NCI-H187 (cell line): ENCODE measurements at places on chromosomes 3 and 15.

DNA sequence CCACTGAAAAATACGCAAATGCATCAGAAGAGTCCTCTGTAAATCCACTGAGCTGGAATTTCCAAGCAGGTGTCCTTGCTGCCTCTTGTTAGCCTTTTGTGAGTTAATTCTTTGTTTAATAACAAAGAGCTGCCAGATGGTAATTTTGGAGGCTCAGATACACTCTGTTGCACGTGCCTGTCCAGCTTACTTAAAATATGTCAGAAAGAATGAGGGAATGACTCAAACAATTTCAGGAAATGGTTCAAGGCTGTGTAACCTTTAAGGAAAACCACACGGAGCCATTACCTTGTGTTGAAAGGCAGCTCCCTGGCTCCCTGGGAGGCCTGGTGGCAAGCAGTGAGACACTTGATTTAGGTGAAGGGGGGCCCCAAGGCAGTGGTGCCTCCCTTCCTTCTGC lies 302.2 kb upstream of the CTDSPL start:
- no peak for DNase-seq

- no peak for DNase-seq
Measured at GRCh38 chr3:128946411-128946810, 47.5 kb downstream of the CFAP92 start.

DNA sequence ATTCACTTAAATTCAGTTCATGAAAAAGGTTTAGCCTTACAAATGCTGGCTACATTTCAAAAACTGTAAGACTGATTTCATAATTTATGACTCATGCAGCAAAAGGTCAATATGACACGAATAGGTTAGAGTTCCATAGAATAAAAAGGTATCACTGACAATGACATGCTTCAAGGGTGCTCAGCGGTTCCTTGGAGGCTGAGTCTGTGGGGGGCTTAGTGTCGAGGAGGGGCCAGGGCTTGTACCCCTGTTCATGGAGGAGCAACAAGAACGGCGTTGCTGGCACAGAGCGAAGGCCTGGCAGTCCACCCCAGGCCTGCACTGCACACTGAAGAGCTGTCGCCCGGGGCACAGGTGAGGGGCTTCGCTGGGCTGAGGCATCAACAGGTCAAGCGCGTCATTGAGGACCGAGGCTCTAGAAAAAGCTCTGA lies 174.2 kb downstream of the NR1D2 start:
- DNase-seq: no peak

DNA sequence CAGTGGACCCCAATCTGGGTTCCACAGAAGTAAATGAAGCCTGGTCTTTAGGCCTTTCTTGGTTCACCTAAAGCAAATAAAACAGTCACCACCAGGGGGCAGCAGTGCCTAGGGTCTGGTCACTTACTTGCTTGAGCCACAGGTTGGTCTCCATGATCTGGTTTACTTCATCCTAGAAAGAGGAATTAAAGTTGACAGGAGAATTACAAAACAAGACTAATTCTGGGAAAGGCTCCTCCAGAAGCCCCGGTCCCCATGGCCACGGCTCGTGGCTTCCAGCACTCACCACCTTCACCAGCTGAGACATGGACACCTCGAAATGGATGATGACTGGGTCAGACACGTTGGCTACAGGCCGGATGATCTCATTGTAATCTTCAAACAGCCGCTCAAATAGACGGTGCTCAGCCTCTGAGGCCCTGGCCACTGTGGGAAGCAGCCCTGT lies 2.3 kb downstream of the CHRNA3 start:
- peak; percentile 12 for DNase-seq

GRCh38 chr15:64224511-64224910 lies 61.7 kb upstream of the PPIB start:
- no peak for DNase-seq

- no peak for DNase-seq
Measured at GRCh38 chr15:71093054-71094024, 21.9 kb upstream of the THSD4 start.

- DNase-seq: no peak
Measured at GRCh38 chr3:29354894-29355293, 74.0 kb downstream of the RBMS3 start.

GRCh38 chr3:48107227-48107626 lies 81.0 kb downstream of the CDC25A start:
- DNase-seq: no peak
